HuH-7.5 (cell line): ENCODE measurements at places on chromosomes 3 and 15.

GRCh38 chr3:120498556-120499346, 48.0 kb upstream of the FSTL1 start:
- DNase-seq, result no peak

DNA sequence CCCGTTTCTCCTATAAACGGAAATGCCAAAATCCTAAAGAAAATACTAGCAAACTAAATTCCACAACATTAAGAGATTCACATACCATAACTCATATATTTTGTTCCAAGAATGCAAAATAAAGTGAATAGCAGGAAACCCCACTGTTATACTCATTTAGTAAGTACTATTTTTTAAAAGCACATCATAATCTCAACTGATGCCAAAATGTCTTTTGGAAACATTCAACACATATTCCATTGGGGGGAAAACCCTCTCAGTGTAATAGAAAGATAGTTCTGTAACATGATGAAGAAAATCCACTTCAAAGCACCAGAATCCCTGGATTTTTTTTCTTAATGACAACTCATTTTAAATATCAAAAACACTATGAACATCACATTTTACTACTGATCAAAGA, 93.0 kb upstream of the EIF1B start:
- DNase-seq, result no peak

DNA sequence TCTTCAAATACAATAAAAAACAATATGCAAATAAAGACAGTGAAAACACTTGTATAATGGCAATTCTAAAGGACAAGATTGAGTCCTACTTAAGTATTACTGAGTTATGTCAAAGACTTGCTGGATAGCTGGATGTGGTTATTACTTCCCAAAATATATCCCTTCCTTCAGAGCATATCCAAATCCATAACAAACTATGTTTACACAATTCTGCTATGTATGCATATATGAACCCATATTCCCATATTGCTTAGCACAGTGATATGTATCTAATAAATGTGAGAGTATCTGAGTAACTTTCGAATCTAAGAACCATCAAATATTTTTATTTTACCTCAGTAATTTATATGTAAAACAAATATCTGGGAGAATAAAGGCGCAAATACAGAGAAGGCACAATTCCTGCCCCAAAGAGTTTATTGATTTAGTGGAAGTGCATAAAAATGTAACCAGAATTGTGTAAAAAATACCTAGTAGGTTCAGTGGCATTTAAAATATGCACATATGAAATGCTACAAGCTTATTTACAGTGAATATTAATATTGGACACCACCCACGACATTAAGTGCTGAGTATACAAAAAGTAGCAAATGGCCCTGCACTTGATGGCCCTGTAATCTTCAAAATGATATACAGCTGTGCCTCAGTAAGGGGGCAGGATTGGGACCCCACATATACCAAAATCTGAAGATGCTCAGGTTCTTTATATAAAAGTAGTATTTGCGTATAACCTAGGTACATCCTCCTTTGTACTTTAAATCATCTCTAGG, 37.1 kb downstream of the TMEM212 start:
- DNase-seq, result no peak

- DNase-seq, result no peak
Observed at GRCh38 chr3:39809995-39810595, 686 bp downstream of the MYRIP start.

- DNase-seq, result no peak
Observed at GRCh38 chr3:128845119-128845777, 34.2 kb upstream of the ACAD9 start.

DNA sequence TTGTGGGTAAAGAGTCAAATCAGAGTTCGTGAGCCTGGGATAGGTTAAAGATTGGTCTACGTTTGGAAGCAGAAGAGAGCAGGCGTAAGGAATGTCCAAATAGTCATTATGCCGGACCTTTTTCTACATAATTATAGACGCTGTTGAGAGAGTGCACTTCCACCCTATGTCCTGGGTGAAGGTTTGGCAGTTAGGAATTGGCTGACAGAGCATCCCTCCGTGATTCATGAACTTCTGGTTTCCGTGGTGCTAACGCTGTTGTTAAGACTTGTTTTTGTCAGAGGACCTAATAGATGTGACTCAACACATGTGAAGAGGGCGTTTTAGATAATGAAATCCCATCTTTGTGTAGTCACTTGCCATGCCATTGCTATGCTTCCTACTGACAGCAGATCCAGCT, 1.1 kb downstream of the EAF1 start:
- DNase-seq, result no peak

DNA sequence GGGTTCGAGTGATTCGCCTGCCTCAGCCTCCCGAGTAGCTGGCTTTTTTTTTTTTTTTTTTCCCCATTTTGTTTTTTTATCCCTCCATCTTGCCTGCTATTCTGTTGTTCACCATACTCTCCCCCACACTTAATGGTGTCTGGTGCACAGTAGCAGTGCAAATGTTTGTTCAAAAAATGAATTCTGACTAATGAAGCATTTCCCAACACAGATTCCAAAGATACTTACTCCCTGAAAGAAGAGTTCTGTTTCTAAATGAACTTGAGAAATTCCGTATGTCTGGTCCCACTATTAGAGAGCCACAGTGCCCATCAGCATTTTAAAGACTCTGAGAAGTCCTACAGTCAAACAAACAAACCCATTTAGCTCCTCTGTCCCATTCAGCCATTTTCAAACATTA, 9.5 kb downstream of the EDEM1 start:
- DNase-seq, result no peak

- DNase-seq, result no peak
Observed at GRCh38 chr3:73437828-73438227, 186.9 kb downstream of the PDZRN3 start.

- DNase-seq, result no peak
Observed at GRCh38 chr3:4340411-4341335, 37.5 kb downstream of the SETMAR start.

GRCh38 chr3:13877911-13878280, 2.0 kb downstream of the WNT7A start:
- no peak for DNase-seq

DNA sequence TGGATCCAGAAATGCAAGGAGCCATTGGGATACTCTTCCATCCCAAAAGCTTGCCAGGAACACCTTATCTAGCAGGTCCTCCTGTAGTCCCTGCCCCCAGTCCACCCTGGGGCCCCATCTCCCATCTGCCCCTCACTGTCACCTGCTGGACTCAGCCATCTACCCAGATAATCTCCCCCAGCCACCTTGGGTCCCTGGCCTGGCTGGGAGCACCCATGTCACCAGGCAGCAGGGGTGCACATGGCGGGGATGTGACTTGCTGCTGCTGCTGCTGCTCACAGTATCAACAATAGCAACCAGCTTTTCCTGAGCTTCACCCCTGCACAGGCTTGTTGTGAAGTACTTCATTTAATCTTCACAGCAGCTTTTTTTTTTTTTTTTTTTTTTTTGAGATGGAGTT, 12.6 kb downstream of the PTH1R start:
- DNase-seq, result no peak

DNA sequence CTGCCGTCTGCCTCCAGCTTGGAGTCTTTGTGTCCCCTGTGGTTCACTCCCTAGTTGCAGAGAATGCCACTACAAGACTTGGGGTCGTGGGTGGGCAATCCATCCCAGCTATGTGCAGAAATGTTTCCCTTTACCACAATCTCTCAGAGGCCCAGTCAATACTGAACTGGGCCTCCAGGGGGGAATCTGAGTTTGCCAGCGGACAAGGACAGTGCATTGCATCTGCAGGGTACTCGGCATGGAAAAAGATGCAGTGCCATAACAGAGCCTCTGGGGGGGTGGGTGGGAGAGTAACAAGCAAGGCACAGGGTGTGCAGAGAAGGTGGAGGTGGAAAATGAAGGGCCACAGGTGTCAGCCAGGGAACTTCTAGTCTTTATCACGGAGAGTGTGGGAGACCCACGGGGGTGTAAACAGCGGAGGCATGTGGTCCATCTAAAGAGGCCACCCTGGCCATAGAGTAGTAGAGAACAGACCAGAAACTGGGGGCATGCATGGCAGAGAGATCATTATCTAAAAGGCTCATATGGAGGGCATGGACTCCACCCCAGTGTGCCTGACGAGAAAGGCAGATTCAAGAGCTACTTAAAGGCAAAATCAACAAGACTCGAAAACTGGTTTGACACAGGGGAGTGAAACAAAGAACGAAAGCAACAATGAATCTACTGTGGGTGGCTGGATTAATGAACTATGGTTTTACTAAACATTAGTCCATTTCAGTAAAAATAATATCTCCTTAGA, 182.4 kb downstream of the ANXA2 start:
- no peak for DNase-seq

GRCh38 chr15:97087006-97087741, 756.7 kb downstream of the NR2F2 start:
- DNase-seq, result no peak
